Activated CD4-positive, alpha-beta T cell treated with anti-CD3 and anti-CD28 coated beads, Interleukin-10, Interleukin-2, amounts not matched to agents 100 ng/mL and 50 ng/mL, durations not matched to agents 16 hours and 8 hours (primary cell): ENCODE measurements at places on chromosomes 4 and X.
A peak's percentile ranks its signal among the peaks of the same experiment; 100 is the strongest.

GRCh38 chrX:132101799-132102198 lies 26.0 kb downstream of the FRMD7 start:
- no peak for DNase-seq

DNA sequence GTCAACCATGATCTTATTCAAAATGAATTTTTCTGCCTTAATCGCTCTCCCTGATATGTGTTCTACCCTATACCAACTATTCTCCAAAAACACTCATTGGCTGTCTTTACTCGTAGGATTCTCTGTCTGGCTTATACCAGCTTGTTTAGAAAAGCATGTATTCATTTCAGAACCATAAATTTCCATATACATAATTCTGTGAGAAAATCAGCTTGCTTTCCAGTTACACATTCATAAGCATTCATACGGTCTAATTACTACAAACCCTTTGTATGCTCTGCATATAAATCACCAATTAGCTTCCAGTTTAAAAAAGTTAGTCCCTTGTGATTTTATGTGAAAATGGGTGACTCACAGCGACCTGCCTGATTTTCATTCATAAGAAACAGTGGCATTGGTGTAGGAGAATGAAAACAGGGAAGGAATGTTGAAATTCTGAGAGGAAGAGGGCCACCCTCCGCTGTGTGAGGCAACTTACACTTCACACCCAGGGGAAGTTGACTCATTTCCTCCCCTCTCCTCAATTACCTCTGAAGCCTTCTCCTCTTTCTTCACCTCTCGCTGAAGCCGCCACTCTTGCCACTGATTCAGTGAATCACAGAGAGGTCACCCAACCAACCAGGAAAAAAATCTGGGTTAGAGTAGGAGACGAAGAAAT lies 63.3 kb downstream of the MEPE start:
- DNase-seq = peak; percentile 63

- DNase-seq = no peak
Observed at GRCh38 chr4:119489305-119489704, 139.3 kb downstream of the PDE5A start.

- DNase-seq = no peak
Observed at GRCh38 chr4:37747772-37748330, 61.7 kb upstream of the RELL1 start.

GRCh38 chrX:73839152-73839551 lies 276.2 kb downstream of the CHIC1 start:
- DNase-seq = no peak

- DNase-seq = no peak
Observed at GRCh38 chr4:173088144-173088543, 80.5 kb upstream of the GALNT7 start.

- DNase-seq = no peak
Observed at GRCh38 chr4:99215521-99215920, 3.5 kb downstream of the ADH6 start.

GRCh38 chr4:16113741-16114140 lies 29.9 kb upstream of the PROM1 start:
- no peak for DNase-seq

- DNase-seq = no peak
Observed at GRCh38 chr4:55547918-55548317, 1.2 kb upstream of the CLOCK start.

- DNase-seq = no peak
Observed at GRCh38 chr4:122996350-122996749, 74.0 kb upstream of the NUDT6 start.
